ENCODE measurements at places on chromosomes 1 and 21.
A peak's percentile ranks its signal among the peaks of the same experiment; 100 is the strongest.

GRCh38 chr1:29342351-29342750 lies 106.0 kb downstream of the PTPRU start:
- DNase-seq = no peak

GRCh38 chr1:202578565-202578964 lies 131.7 kb downstream of the SYT2 start:
- DNase-seq = no peak

- DNase-seq = no peak
Measured at GRCh38 chr1:56374026-56374974, 205.1 kb downstream of the PLPP3 start.

GRCh38 chr1:175536921-175537320 lies 206.5 kb downstream of the TNR start:
- no peak for DNase-seq

DNA sequence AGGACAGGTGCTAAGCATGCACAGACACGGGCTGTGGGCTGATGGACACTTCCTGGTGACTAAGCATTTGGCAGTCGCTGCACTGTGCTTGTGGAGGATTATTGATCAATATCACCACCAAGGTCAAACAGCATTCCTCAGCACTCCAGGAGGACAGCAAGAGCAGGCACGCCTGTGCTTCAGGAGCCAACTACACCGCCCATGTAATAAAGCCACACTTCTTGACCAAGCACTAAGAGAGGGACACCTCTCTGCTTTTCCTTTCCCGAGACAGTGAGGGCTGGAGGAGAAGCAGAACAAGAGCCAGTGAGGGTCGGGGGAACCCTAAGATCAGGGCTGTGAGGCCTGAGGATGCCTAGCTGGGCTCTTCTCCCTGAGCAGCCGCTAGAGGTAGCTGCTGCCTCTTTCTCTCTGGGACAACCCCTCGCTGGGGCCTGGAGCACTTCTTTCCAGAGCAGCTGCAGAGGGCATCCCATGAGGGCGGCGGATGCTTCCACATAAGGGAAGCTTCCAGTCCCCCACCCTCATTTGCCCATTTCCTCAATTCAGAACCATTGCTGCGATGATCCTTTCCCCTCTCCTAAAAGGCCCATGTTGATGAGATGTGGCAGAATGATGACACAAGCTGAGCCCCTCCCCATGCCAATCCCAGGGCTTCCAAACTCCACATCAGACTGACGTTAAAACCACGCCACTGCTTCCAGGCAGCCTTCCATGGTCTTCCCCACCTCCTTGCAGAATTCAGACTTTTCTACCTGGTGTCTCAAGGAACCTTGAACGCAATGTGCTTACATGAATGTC lies 19.1 kb downstream of the RAB7B start:
- DNase-seq = no peak

DNA sequence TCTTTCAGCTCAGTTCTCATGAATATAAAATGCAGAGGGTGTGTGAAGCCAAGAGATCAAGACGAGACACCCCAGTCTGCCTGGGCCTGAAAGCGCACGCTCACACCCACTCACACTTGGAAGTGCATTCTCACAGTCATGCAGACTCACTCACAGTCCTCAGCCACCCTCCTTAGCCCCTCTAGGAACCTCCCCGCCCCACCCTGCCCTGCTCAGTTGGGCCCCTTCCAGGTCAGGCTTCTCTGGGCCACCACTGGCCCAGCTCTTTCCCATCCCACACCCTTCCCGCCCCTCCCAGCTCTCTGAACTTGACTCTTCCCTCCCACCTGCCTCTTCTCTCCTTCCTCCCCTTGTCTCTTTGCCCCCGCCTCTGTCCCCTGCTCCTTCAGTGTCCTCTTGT lies 93.8 kb downstream of the EPHB2 start:
- no peak for DNase-seq

DNA sequence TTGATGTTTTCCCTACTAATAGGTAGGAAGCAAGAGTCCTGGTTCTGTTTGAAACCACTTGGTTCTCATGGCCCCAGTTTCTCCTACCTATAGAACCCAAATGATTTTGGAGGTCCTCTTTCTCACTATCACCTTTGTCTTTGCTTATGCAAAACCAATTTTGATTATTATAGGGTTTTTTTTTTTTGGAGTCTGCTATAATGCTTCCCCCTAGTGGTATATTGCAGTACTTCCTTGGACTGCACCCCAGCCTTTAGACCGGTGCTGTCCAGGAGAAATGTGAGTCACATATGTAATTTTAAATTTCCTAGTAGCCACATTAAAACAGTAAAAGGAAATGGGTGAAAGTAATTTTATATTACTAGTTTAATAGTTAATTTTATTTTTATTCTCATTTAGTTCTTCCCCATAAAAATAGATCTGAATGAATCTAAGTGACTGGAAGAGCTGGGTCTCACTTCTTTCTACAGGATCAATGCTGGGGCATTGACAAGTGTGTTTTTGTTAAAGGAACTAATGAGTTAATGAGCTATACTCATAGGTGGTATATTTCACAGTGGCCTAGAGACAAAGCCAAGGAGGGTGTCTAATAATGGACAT lies 10.6 kb downstream of the FCMR start:
- peak; percentile 34 for DNase-seq

DNA sequence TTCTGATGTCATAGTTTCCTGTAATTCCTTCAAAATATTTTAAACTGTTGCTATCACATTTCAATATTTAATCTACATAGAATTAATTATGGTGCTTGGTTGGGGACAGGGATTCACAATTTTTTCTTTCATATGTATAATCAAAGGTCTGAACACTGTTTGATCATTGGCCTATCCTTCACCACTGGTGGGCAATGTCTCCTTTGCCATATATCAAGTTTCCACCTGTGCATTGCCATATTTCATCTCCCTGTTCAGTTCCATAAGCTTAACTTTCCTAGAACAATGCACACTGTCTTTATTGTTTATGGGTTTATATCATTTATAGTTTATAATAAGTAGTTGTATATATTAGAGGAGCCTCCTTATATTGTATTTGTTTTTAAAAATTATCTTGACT lies 374.9 kb upstream of the PTBP2 start:
- DNase-seq = no peak

- DNase-seq = no peak
Measured at GRCh38 chr21:25298512-25299491, 308.5 kb downstream of the MRPL39 start.

DNA sequence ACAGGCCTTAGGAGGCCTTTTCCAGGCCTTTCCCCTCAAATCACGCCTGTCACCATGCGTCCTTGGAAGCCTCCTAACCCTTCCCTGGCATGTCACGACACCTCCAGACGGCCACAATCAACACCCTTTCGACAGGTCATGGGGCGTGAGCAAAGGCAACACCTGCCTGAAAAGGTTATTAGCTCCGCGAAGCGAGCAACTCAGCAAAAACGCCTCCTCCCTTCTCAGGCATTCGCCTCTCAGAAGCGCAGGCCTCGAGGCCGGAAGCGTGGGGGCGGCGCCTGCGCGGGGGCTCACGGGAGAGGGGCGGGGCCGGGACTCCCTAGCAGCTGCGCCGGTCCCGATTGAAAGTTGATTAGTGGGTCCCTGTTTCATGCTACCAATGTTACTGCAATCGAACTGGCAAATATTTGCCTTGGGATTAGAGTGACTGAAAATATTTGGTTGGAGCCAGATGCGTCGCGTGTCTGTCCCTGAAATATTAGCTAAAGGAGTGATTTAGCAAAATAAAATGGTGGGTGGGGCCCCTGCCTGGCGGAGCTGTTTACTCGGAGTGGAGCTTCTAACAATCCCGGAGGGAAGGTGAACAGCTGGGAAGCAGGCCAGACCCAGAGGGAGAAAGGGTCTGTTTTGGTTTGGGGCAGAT lies 44.9 kb downstream of the GFI1 start:
- DNase-seq = no peak

- no peak for DNase-seq
Measured at GRCh38 chr1:10103193-10103592, 70.4 kb downstream of the UBE4B start.

DNA sequence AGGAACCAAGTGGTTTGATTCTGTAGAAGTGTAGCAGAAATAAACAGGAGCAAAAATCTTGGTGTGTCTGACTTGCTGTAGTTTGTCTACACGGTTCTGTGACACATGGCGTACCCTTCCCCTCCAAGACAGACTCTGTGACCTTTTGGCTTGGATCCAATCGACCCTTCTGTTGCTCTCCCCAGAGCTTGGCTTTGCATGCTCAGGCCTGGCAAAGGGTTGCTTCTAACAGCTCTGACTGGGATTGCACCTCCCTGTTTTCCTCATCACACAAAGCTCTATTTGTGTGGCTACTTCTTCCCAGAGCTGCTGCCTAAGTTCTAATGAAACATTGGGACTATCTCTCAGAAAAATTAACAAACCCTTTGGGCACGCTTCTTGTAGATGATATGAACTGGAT lies 24.0 kb downstream of the NGF start:
- DNase-seq = no peak

GRCh38 chr1:38246955-38247952 lies 200.7 kb upstream of the POU3F1 start:
- no peak for DNase-seq

GRCh38 chr1:181111559-181111958 lies 23.1 kb downstream of the IER5 start:
- DNase-seq = no peak

DNA sequence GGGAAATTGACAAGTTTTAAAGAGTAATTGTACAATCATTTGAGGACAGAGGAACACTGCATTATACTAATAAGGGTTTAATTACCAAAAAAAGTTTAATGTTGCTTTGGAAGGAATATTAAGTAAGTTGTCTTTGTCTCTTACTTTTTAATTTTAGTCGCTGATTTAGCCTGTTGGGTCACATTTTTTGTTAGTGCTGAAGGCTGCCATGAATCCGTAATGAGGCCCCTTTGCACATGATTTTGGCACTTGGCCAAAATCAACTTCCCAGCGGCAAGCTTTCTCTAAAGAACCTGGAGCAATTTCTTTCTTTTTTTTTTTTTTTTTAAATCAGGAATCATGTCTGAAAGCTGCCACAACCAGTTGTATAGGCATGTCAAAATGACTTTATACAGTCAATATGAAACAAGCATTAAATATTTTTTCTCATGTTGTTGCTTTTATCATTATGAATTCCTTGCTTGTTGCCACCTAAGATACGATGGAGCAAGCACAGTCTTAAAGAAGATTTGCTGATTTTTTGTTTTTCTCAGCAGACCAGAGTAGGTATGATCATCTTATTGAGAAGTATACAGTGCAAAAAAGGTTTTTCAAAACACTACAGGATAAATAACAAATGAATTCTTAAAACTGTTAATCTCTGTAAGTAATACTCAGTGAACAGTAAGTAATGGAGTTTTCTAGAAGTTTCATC lies 690.4 kb downstream of the USP25 start:
- DNase-seq = no peak

- no peak for DNase-seq
Measured at GRCh38 chr1:51776408-51776807, 102.1 kb downstream of the NRDC start.

GRCh38 chr1:185998391-185998790 lies 264.2 kb downstream of the HMCN1 start:
- DNase-seq = no peak

DNA sequence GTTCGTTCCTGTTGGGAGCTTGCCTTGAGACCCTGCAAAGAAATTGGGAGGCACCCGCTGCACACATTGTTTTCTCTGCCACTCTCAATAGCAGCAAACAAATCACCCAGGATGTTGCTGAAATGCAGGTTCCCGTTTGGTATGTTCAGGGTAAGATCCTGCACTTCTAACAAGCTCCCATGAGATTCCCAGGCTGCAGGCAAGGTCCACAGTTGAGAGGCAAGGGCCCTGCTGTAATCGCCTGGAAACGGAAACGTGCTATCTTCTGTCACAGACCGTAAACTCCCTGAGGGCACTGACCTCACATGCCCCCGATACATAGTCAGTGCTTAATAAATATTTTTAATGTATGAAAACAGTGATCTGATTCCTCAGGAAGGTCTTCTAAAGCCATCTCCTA lies 37.8 kb downstream of the XCL1 start:
- no peak for DNase-seq

DNA sequence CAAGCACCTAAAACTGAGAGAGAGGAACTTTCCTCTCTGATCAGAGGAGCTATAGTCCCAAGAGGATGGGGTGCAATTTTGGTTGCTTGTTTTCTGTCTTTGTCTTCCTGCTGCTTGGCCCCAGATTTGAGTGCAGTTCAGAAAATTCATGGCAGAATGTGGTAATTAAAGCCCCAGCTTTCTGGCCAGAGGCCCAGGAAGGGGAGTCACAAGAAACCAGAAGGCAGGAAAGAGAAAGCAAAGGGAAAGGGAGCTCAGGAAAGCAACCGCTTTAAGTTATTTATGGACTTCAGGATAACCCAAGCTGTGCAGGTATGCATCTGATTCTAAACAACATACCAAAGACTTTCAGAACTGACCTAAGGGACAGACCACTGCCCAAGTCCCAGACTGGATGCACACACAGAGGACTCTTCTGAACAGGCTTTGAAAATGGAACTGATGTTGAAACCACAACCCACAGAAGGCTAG lies 88.8 kb downstream of the ST3GAL3 start:
- no peak for DNase-seq

GRCh38 chr1:230392536-230392909 lies 33.6 kb downstream of the PGBD5 start:
- no peak for DNase-seq

GRCh38 chr21:46001821-46002681 lies 20.5 kb downstream of the COL6A1 start:
- no peak for DNase-seq

DNA sequence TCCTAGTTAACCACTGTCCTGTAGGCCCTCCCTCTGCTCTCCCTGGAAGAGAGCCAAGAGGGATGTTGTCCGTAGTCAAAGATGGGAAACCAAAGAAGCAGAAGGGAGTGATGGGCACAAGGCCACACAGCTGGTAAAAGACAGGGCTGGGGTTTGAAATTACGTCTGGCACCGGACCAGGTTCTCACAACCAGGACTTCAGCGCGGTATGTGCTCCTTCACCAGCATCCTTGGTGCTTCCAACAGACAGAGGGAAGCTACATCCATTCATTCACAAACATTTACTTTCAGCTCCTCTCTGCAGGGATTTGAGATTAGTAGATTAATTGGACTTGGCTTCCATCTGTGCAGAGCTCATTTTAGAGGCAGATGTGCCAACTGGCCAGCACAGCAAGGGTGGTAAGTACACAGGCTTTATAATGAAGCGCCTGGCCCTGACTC lies 191.2 kb downstream of the TRABD2B start:
- DNase-seq = no peak

DNA sequence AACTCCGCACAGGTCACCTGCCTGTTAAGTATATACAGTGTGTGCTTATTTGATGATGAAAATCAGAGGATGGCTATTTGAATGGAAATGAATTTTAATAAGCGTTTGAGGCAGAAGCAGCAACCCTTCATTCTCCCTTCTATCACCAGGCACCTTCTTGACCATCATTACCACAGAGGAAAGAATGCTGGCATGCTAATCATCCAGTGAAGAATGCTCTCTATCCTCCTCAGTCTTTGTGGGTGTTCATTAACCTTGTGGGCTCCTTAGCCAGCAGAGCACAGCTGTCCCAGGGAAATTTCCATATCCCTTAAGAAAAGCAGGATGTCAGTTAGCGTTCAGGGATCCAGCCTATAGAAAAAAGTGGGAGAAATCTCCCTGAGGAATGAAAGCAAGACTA lies 428.0 kb upstream of the CAMK1G start:
- DNase-seq = no peak

GRCh38 chr1:195130598-195130997 lies 1477.6 kb downstream of the KCNT2 start:
- DNase-seq = no peak

- DNase-seq = no peak
Measured at GRCh38 chr1:86061551-86061990, 95.0 kb downstream of the COL24A1 start.

Data from activated naive CD4-positive, alpha-beta T cell treated with Interleukin-2 at 50 U/mL for 16 hours (primary cell).